ENCODE measurements at places on chromosomes 1 and 21.

DNA sequence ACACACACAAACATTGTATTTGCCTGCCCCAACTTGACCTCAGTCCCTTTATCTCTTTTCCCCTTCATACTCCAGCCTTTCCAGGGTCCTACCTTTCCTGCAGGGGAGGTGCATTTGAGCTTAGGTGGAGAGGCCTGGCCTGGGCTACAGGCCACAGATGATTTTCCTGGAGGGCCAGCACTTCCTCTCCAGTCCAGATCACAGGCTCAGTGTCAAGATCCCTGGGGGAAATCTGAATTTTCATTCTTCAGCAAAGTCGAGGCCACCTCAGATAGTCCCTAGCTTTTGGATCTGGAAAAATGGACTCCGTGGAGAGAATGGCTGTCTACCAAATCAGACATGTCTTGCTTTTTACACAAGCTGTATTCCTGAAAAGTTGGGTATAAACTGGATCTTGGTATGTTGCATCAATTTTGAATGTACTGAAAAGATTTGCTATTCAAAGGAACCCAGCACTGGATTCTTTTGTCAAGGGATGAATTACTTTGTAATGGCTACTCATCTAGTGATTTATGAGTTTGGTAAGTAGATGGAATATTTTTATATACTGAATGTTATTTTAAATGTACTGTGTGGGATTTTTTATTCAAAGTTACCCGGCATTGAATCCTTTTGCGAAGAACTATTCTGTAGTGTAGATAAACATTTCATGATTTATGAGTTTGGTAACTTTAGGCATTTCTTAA is 78.7 kb downstream of the DDR2 start:
- no peak for DNase-seq

DNA sequence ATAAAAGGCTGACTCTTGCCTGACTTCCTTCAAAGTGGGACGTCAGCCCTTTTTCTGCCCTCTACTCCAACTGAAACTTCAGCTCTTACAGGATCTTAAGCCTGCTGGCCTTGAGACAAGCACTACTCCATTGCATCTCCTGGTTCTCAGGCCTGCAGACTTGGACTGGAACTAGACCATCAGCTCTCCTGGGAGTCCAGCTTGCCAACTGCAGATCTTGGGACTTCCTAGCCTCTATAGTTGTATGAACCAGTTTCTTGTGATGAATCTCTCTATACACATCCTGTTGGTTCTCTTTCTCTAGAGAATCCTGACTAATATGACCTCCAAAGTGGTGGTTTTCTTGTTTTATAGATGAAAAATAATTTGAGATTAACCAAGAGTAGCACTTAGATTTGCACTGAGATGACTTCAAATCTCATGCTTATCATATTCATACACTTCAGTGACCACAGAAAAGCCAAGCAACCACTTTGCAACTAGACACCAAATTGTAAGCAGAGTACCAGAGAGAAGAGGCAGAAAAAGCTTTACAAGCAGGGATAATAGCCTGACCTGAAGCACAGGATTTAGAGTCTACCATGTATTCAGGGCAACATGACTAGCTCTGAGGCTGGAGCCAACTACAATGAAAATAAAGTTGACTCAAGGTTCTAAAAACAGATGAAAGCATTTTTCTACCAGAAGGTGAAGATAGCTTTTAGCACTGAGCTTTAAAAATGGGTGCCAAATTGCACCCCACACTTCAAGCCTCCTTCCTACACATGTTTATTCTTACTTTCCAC is 661.3 kb upstream of the USP24 start:
- no peak for DNase-seq

- no peak for DNase-seq
Measured at GRCh38 chr1:221998186-221998612, 256.3 kb upstream of the DUSP10 start.

GRCh38 chr1:172148707-172149106 is 271.8 kb upstream of the C1orf105 start:
- no peak for DNase-seq

DNA sequence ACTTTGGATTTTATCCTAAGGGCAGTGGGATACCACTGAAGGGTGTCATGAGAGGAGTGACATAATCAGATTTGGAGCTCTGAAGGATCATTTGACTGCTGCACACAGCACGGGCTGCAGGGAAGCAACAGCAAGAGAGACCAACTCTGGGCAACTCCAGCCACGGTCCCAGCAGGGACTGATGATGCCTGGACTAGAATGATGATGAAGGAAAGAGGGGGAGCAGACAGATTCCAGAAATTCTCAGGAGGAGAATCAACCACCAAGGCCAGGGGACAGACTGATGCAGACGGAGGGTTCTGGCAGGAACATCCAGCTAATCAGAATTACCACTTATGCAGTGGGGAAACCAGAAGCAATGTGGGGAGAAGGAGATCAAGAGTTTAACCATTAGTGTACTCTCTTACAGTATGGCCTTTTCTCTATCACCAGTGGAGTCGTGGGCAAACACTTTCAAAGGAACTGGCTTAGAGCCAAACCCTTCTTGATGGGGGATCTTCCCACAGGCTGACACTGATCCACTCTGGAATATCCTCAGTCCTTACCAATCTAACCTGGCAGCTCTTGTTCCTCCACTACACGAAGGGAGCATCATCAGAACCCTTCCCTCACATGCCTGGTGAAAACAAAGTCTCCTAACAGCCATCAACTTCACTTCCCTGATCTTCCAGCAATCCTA is 3.3 kb downstream of the URB1 start:
- DNase-seq: no peak

- DNase-seq: no peak
Measured at GRCh38 chr1:170001266-170001665, 73.2 kb downstream of the KIFAP3 start.

GRCh38 chr21:41943851-41944250 is 10.0 kb downstream of the C2CD2 start:
- no peak for DNase-seq

GRCh38 chr1:102546251-102546650 is 549.5 kb upstream of the OLFM3 start:
- DNase-seq: no peak

GRCh38 chr1:227787513-227788270 is 27.8 kb upstream of the PRSS38 start:
- DNase-seq: peak; percentile 94

GRCh38 chr1:28176492-28177470 is at the start of gene PTAFR:
TSS of gene PTAFR (minus strand) at chr1:28176690. CDS start at chr1:28151021, 25,669 bp downstream.
- no peak for DNase-seq

GRCh38 chr1:36125129-36125991 is at the start of gene COL8A2:
TSS of gene COL8A2 (minus strand) at chr1:36125222. CDS start at chr1:36100242, 24,980 bp downstream.
- no peak for DNase-seq

DNA sequence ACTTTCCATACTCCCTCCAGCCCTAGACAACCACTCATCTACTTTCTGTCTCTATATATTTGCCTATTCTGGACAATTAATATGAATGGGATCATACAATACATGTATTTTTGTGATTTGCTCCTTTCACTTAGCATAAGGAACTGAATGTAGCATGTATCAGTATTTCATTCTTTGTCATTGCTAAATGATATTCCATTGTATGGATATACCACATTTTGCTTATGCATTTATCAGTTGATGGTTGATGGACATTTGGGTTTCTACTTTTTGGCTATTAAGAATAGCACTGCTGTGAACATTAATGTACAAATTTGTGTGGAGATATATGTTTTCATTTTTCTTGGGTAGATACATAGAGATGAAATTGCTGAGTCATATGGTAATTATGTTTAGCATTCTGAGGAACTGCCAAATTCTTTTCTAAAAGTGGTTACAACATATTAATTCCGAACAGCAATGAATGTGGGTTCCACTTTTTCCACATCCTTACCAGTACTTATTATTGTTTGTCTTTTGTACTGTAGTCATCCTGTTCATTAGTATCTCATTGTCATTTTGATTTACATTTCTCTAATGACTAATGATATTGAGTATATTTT is 121.0 kb downstream of the LRRC40 start:
- no peak for DNase-seq

DNA sequence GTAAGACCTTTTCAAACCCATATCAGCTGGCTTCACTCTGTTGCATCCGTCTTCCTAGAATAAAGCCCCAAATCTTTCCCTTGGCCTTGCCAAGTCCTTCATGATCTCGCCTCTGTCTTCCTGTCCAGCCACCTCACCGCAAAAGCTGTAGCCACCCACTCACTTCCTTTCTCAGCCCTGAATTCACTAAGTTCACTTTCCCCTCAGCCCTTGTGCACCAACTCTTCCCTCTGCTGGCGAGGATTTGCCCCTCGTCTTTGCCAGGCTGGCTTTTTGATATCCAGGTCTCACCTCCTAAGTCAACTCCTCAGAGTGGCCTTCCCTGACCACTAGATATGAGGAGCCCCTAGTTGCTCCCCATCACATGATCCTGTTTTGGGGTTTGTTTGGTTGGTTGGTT is 3.9 kb upstream of the COL16A1 start:
- DNase-seq: peak; percentile 67

DNA sequence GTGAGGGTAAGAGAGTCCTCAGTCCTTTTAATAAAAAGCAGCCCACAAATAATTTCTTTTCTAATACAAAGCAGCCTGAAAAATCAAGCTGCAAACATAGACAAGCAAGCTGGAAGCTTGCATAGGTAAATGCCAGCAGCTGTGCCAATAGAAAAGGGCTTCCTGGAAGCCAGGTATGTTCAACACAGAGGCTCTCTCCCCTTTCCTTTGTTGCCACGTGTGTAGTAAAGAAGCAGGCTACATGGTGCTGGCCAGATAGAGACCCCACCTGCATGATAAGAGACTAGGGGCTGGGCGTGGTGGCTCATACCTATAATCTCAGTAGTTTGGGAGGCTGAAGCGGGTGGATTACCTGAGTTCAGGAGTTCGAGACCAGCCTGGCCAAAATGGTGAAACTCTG is 50.1 kb upstream of the ERRFI1 start:
- no peak for DNase-seq

DNA sequence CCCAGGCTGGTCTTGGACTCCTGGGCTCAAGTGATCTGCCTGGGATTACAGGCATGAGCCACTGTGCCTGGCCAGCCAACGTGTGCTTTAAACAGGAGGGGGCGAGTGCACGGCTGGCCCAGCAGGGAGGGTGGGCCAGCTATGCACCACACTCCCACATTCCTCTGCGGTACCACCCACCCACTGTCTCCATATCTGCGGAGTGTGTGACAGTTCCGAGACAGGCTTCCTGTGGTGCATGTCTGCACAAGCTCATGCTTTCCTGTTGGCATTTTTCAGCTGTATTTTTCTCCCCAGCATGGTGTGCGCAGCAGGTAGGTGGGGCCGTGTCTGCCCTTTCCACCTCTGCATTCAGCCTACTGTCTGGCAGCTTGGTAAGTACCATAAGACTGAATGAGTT is 183.3 kb downstream of the AJAP1 start:
- no peak for DNase-seq

- DNase-seq: peak; percentile 29
Measured at GRCh38 chr1:172778456-172779455, 119.9 kb downstream of the FASLG start.

DNA sequence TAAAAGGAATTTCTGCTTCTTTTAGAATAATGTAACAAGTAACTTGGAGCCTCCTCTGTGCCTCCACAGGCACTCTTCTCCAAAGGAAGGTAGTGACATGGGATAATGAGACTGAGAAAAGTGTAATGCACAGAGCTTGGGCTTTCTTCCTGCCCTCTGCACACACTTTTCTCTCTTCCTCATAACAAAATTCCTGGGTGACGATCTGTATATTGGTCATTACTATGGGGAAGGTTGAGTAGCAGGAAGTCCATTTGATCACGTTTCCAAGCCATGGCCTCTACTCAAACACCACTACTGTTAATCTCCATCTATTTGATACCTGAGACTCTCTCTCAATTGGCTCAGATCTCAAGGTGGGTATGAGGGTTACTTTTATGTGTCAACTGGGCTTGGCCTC is 113.9 kb downstream of the GRIK1 start:
- no peak for DNase-seq

- DNase-seq: no peak
Measured at GRCh38 chr1:227917081-227917950, 30.4 kb downstream of the WNT9A start.

DNA sequence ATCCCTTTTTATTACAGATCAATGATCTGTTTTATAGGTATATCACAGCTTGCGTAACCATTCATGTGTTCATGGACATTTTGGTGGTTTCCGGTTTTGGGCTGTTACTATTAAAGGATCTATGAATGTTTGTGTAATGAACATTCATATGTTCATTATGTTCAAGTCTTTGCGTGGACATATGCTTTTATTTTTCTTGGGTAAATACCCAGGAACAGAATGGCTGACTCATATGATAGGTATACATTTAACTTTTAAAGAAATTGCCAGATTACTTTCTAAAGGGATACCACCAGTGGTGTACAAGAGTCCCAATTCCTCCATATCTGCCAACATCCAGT is 73.7 kb downstream of the SPATA46 start:
- no peak for DNase-seq

GRCh38 chr1:211978596-211978995 is 56.8 kb downstream of the INTS7 start:
- no peak for DNase-seq

DNA sequence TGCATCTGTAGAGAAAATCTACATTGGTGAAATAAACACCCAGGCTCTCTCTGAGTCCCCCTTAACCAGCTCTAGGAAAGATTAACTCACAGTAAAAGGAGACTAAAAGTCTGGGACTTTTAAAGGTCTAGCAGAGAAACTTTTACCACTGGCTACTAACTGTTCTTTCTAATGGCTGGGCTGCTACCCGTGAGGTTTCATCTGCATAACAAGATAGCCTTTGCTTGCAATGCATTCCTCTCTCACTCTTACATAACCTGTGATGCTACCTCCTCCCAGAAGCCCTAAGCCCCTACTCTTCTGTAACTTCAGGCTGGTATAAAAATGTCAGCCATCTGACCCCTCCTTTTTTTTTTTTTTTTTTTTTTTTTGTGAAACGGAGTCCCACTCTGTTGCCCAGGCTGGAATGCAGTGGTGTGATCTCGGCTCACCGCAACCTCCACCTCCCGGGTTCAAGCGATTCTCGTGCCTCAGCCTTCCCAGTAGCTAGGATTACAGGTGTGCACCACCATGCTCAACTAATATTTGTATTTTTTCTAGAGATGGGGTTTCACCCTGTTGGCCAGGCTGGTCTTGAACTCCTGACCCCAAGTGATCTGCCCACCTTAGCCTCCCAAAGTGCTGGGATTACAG is 344.2 kb downstream of the RGS7 start:
- no peak for DNase-seq

- no peak for DNase-seq
Measured at GRCh38 chr1:43557744-43558245, 27.1 kb downstream of the PTPRF start.

GRCh38 chr1:27506703-27507102 is 16.7 kb upstream of the WASF2 start:
- DNase-seq: no peak

- DNase-seq: no peak
Measured at GRCh38 chr1:67597336-67597735, 87.7 kb upstream of the GADD45A start.

GRCh38 chr1:232538943-232539302 is 91.0 kb downstream of the SIPA1L2 start:
- DNase-seq: no peak

DNA sequence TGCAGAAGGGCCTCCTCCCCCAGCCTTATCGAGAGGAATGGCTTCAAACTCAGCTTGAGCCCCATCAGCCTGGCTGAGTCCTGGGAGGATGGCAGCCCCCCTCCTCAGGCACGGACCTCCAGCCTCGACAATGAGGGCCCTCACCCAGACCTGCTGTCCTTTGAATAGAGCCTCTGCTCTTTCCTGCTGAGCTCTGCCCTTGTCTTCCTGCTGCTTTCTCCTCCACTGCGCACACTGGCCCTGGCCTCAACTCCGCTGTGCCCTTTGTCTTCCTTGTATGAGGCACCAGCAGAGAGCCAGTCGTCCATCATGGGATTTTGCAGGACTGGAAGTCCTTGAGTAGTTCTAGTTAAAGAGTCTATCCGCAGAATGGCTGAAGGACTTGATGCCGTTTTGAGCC is 2.0 kb downstream of the C1orf226 start:
- DNase-seq: no peak

GRCh38 chr1:238107322-238107721 is 216.6 kb upstream of the ZP4 start:
- no peak for DNase-seq

All from RKO (cell line).